ENCODE measurements at places on chromosomes 3 and 15. TPM values are rescaled to one million over a fixed set of nuclear protein-coding genes. Genes with fewer than 3 reads are reported as not detected.

Gene CLEC3B
- total RNA-seq = not detected

Gene HIGD2B
- total RNA-seq = not detected

Gene PROS1
- total RNA-seq = 1.2 TPM

Gene WWTR1
- total RNA-seq = 0.81 TPM

Gene MAGI1
- total RNA-seq = 0.69 TPM

Measured in activated T-helper 1 cell treated with anti-CD3 and anti-CD28 coated beads, Interleukin-12 subunit alpha, Interleukin-12 subunit beta, Interleukin-2, Interleukin-4 antibody, amounts not matched to agents 30 ng/mL and 10 ng/mL and 1 ng/mL, durations not matched to agents 14 hours and 24 hours and 36 hours (primary cell).